ENCODE measurements at places on chromosomes 2 and 18.
A peak's percentile ranks its signal among the peaks of the same experiment; 100 is the strongest.

DNA sequence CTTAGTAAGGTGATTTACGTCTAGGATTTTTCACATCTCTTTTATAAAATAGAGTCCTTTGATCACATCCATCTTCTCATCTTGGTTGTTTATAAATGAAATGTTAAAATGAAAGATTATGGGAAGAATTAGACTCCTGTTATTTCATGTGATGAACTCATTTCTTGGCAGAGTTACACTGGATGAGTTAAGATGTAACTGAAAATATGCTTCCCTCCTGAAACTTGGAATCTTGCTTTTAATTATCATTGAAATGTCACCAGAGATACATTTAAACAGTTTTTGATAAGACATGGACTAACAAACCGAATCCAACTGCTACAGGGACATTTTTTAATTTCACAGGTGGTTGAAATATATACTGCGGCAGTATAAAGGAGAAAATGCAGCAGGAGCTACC is 274.0 kb downstream of the DLGAP1 start:
- no peak for DNase-seq

DNA sequence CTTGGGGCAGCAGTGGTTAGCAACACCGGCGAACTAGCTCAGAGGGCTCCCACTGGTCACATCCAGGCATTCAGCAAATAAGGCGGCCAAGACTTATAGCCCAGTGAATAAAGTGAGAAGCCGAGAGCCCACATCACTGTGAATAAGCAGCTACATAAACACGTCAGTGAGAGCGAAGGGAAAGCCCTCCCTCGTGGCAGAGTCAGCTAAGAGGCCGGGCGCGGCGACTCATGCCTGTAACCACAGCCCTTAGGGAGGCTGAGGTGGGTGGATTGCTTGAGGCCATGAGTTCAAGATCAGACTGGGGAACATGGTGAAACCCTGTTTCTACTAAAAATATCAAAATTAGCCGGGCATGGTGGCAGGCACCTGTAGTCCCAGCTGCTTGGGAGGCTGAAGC is 5.2 kb downstream of the D2HGDH start:
- no peak for DNase-seq

- DNase-seq: no peak
Observed at GRCh38 chr2:191010887-191011885, 2.8 kb downstream of the STAT1 start.

DNA sequence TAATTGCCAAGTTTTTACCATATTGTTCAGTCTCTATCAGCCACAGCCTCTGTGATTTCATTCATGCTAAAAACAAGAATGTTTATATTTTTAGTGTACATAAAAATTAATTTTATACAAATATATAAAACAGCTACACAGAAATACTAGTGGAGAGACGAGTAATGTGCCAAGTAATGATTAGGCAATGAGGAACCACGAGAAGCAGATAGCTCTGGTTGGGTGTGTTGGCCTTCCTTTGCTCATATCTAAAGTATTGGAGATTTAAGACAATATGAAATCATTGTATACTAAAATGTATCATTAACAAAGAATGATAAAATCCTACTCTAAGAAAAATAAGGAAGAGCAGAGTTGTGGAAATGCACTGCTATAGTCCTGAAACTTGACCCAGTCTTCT is 326.7 kb downstream of the AGAP1 start:
- no peak for DNase-seq

DNA sequence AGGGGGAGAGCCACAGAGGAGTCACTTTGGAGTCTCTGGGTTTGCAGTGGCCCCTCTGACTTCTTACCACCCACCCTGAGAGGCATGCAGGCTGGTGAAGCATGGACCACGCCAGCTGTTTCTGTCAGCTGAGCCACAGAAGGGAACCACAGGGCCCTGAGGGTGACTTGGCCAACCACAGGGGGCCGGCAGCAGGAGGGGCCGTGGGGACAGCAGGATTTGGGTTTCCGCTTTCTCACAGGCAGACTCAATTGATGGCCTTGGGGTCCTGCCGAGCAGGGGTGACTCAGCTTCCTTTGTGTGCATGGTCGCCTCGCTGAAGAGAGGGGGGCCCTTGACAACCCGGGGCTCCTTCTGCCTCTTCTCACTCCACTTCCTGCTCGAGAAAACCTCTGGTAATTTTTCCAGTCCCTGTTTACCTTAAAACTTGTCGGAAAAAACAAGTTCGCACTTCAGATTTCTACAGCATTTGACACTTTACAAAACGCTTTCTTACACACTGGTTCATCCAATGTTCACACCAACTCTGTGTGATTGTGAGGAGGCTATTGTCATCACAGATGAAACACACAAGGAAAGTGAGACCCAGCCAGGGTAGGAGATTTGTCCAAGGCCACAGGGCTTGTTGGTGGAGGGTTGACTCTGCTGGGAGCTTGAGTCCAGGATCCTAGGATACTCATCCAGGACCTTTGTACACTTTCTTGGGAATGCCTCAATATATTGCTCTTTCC is 311.2 kb downstream of the LPIN1 start:
- peak; percentile 93 for DNase-seq

GRCh38 chr18:10670856-10671255 is 145.0 kb downstream of the NAPG start:
- no peak for DNase-seq

DNA sequence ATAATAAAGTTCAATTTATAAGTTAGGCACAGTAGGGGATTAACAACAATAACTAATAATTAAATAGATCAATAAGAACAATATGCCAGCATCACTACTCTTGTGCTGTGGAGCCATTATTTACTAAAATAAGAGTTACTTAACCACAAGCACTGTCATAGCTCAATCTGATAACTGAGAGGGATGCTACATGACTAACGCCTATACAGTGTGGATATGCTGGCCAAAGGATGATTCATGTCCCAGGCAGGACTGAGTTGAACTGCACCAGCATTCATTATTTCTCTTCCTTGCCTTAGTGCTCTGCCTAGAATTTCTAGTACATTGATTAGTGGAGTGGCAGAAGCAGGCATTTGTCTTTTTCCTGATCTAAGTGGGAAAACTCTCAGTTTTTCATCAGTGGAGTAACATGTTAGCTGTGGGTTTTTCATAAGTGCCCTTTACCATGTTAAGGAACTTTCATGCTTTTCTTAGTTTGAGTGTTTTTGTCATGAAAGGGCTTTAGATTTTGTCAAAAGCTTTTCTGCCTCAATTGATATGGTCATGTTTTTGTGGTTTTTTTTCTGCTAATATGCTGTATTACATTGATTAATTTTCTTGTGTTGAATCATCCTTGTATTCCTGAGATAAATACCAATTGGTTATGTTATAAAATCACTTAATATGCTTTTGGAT is 21.7 kb downstream of the KIAA1328 start:
- DNase-seq: peak; percentile 23

DNA sequence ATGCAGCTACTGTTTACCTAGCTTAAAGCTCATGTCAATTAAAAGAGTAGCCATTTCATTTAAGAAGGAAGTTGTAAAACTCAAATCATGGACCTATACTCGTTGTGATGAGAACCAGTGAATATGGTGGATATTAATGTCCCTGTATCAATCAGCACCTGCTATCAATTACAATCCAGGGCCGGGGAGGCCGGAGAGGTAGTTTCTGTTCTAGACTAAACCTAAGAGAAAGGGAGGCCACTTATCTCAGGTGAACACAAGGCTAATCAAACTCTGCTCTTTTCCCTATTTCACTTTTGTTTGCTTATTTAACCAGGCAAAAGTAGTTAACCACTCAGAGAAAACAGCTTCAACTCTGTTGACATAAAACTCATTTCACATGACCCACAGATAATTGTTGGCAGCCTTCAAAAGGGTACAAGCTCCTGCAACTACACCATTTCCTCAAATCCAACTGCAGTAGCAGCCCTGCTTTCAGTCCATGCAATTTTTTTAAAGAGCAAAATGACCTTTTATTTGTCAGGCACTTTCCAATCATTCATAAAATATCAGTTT is 27.8 kb upstream of the SLC9A2 start:
- DNase-seq: no peak

GRCh38 chr2:72896446-72896845 is 9.2 kb downstream of the SPR start:
- no peak for DNase-seq

DNA sequence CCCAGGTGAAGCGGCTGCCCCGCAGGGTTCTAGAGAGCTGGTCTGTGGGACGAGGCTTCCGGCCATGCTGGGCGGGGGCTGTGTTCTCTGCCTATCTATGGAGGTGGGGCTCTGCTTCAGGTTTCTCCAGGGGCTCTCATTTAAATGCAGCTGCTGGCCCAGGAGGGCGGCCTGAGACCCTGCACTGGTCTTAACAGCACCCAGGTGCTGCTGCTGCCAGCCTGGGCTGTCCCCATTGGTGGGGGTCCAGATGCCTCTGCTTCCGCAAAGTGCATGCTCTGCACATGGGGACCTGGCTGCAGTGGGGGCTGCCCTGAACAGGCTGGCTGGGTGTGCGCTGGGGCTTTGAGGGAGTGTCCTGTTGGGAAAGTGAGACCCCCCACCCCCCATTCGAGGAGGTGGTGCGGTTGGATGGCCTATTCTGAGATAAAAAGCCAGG is 29.7 kb upstream of the ALLC start:
- DNase-seq: no peak

- no peak for DNase-seq
Observed at GRCh38 chr2:70728128-70728527, 39.9 kb downstream of the ADD2 start.

DNA sequence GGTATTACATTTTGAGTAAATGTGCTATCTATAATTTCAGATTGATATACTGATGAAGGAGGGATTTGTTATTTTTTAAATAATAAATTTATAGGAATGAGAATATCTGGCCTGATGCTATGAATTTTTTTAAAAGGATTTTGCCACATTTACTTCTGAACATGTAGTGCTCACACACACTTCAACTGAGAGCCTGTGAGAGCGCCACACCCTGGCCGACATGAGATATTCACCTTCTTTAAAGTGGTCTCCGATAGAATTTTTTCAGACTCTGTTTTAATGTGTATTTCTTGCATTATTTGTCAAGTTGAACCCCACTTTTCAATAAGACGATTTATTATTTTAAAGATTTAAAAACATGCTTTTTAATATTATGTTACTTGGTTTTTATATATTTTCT is 813.3 kb downstream of the DCC start:
- DNase-seq: peak; percentile 61

- no peak for DNase-seq
Observed at GRCh38 chr2:116696223-116696622, 1118.3 kb upstream of the DDX18 start.

DNA sequence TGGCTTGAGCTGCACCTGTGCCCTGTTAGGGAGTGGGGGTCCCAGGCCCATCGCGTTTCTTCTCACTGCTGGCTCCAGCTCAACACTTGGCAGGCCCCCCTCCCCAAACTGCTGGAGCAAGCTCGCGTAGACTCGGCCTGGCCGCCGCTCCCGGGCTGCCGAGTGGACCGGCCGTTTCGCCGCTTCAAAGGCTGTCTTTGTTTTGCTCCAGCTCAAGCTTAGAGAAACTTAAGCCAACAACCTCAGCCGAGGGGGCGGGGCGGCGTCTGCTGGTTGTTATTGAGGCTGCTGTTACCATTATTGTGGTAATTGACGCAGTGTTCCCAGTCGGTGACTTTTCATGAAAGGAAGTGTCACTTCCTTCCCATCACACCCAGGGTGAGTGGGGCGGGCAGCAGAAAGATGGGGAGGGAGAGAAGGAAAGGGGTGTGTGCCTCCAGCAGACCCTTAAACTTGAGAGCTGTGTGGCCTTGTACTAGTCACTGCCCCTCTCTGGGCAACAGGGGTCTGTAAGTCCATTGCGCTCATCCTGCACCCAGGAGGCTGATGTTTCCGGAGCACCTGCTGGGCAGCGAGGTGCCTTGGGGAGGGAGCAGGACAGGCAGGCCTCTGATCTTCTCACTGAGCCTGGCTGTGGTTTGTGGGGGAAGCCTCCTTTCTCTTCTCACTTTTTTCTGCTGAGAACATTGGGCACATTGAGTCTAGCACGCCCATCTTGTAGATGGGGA is 2.1 kb downstream of the ARID5A start:
- peak; percentile 64 for DNase-seq

DNA sequence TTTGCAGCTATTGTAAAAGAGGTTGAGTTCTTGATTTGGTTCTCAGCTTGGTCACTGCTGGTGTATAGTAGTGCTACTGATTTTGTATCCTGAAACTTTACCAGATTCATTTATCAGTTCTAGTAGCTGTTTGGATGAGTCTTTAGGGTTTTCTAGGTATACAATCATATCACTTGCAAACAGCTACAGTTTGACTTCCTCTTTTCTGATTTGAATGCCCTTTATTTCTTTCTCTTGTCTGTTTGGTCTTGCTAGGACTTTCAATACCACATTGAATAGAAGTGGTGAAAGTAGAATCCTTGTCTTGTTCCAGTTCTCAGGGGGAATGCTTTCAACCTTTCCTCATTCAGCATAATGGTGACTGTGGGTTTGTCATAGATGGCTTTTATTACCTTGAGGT is 210.5 kb upstream of the DPP10 start:
- DNase-seq: no peak

DNA sequence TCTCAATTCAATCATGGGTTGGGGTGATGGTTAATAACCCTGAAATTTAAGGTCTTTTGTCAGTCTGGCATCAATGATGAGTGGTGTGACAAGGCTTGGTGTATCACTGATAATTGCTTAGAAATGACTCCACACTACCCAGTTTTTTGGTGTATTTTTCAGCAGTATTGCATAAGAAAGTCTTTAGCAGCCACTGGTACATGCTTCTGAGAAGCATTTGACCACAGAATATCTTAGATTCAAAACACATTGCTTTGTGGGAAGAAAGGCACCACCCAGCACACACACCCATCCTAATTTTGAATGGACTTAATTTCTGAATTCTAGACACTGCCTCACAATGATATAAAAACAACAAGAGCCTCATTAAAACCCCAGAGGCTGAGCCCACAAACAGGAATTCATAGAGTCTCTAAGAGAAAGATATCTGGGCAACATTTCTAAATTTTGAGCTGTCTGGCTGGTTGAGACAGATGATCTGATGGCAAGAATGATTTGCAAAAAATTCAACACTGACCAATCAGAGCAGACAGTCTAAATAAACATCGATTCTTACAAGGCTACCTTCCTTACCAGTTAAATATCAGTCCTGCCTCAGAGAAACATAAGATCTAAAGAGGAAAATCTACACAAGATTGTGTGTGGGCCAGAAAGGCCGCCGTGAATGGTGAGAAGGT is 114.7 kb upstream of the CYP1B1 start:
- DNase-seq: no peak

DNA sequence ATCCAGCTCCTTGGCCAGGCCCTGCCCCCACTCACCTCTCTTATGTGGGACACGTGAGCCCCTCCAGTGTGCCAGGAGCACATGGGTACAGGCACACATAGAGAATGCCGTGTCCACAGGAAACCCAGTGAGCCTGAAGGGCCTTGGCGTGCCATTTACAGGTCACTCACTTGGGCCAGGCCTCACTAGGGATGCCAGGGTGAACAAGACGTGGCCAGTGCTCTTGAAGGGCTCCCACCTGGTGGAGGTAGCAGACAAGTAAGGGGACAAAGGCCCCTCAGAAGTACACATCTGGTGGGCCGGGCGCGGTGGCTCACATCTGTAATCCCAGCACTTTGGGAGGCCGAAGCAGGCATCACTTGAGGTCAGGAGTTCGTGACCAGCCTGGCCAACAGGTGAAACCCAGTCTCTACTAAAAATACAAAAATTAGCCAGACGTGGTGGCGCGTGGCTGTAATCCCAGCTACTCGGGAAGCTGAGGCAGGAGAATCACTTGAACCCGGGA is 15.1 kb upstream of the C1QL2 start:
- DNase-seq: no peak

- DNase-seq: no peak
Observed at GRCh38 chr2:219706823-219707281, 79.4 kb downstream of the SLC4A3 start.

Data from A673 (cell line).